ENCODE measurements at places on chromosomes 4 and X.

- DNase-seq = no peak
Measured at GRCh38 chr4:82975792-82976191, 34.8 kb downstream of the LIN54 start.

GRCh38 chr4:22477136-22477812 lies 38.6 kb downstream of the ADGRA3 start:
- no peak for DNase-seq

GRCh38 chr4:86846921-86847320 lies 2.3 kb downstream of the SLC10A6 start:
- no peak for DNase-seq

DNA sequence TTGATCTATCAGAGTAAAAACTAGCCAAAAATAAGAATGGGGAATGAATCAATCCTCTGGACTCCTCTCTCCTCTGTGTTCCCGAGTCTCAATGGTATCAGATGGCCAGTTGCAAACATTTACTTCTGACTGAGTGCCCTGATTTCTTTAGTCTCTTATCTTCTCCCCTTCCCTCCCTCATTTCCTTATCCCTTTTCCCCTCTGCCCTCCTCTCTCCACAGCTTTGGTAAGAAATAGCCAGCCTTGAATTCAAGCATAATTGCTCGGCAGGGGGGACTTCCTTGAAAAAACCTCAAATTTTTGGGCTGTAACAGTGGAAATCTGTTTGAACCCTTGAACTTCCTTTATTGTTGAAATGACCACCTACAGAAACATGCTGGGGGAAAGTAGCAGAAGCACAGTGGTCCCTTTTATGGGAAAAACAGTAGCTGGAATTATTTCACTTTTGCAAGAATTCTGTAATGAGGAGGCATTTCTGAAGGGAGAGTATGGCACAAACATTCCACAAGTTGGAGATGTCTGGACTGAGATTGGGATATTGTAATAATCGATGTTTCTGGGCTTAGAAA lies 40.3 kb downstream of the NHS start:
- DNase-seq = no peak

GRCh38 chr4:66376921-66377320 lies 706.6 kb upstream of the EPHA5 start:
- DNase-seq = no peak

DNA sequence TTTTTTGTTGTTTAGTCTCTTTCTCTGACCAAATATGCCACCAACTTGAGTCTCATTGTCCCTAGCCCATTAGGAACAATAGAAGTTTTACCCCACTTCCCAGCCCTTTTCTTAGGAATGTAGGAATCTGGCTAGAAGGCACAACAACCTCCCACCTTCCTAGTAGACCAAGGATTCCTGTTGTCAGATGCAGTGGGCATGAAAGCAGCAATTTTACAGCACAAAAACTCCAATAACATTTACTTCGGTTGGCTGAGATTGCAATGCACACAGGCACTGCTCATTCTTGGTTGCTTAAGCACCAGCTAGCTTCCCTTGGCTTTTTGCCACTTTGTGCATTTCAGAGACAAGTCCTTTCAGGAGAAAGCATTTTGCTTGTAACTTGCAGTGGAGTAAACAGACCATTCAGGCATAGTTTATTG lies 312.8 kb downstream of the TENM3 start:
- no peak for DNase-seq
